Activated naive CD4-positive, alpha-beta T cell treated with anti-CD3 and anti-CD28 coated beads for 36 hours (primary cell): ENCODE measurements at places on chromosomes 7 and 10. TPM values are rescaled to one million over a fixed set of nuclear protein-coding genes. Genes with fewer than 3 reads are reported as not detected.
A peak's percentile ranks its signal among the peaks of the same experiment; 100 is the strongest.

- peaks cover 19% of the 10 kb centered on the region for H3K4me1 ChIP-seq
- no peaks in the 10 kb centered on the region for H3K27me3 ChIP-seq
- no peak overlapping the region for H3K4me3 ChIP-seq
- no peak for DNase-seq
- no peaks in the 10 kb centered on the region for H3K36me3 ChIP-seq
Observed at GRCh38 chr10:97827702-97828291, 21.8 kb upstream of the GOLGA7B start.

DNA sequence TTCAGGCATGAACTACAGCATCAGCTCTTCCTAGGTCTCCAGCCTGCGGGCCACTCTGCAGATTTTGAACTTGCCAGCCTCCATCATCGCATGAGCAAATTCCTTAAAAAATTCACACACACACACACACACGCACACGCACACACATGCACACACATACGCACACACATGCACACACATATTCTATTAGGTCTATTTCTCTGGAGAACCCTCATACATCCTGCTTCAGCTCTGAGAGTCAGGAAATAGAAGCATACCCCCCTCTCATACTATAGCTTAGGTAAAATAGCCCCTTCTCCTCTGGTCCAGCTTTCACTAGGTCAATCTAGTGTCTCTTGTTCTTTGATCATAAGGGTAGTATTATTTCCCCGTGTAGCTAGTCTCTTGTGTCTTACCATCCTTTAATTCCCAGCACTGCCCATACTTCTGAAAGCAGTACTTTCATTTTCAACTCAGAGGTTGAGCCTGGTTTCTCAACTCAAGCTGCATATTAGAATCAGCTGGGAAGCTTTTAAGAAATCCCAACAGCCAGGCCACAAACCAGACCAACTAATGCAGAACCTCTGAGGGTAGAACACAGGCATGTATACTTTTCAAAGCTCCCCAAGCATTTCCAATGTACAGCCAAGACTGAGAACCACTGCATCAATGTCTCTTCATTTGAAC lies 30.9 kb upstream of the ITGB8 start:
- no peaks in the 10 kb centered on the region for H3K36me3 ChIP-seq
- no peaks in the 10 kb centered on the region for H3K27me3 ChIP-seq
- no peaks in the 10 kb centered on the region for H3K4me1 ChIP-seq
- no peak overlapping the region for H3K4me3 ChIP-seq

- H3K27me3 ChIP-seq, result no peaks in the 10 kb centered on the region
- H3K4me3 ChIP-seq, result peak overlapping the region; percentile 85
- DNase-seq, result peak; percentile 42
- peak overlapping the region; percentile 96 for H3K27ac ChIP-seq
Observed at GRCh38 chr10:89414879-89415821, 782 bp downstream of the IFIT5 start.

HKDC1 gene
- total RNA-seq, result 1.5 TPM

DNA sequence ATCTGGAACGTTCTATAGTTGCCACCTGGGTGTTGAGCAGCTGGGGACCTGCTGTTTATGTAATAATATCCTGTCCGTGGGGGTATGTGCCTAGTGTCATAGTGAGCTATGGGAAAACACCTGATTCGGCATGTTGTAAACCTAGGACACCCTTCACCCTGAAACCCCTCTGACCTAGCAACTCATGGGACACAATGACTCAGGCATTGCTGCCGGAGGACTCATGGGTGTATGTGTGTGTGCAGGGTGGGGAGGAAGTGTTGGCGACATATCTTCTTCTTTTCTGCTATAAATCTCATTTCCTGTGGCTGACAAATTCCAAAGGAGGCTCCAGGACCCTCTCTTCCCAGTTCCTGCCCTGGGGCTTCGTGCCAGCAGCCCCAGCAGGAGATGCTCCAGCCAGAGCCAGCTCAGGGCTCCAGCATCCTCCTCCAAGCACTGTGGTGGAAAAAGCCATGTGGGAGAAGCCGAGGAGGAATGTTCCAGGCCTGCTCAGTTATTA lies 77.0 kb upstream of the PODXL start:
- H3K27me3 ChIP-seq, result peaks cover 6% of the 10 kb centered on the region
- no peaks in the 10 kb centered on the region for H3K4me1 ChIP-seq
- no peaks in the 10 kb centered on the region for H3K36me3 ChIP-seq

TRIM50 gene
- not detected for total RNA-seq

DNA sequence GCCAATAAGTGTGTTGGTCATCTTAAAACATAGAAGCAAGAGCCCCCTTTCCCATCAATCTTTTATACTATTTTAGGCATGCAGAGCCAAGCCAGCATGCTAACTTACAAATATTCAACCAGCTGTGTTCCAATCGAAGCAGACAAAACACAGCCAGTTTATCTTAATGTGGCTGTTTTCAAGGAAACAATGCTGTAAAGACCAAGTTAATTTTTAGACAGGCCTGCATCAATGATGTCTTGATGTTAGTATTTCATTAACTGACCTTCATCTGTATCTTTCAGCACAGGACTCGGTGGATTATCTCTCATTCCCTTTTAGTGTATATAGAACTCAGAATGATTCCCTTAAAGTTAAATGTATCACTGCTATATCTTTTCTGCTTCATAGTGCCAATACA lies 262.0 kb upstream of the ZWINT start:
- no peak overlapping the region for H3K4me3 ChIP-seq
- H3K27me3 ChIP-seq, result no peaks in the 10 kb centered on the region
- no peak overlapping the region for H3K27ac ChIP-seq
- DNase-seq, result no peak

GRCh38 chr10:114043532-114044246 lies at the start of gene ADRB1:
TSS of gene ADRB1 (plus strand) at chr10:114043866. CDS start at chr10:114044133, 267 bp downstream.
- no peaks in the 10 kb centered on the region for H3K36me3 ChIP-seq
- peak; percentile 53 for DNase-seq
- H3K4me3 ChIP-seq, result peak within 1 kb of the TSS; percentile 72
- no peak within 1 kb of the TSS for H3K27ac ChIP-seq

PAPOLB gene
- total RNA-seq, result not detected

CAMK2G gene
- 22.9 TPM for total RNA-seq

- H3K27ac ChIP-seq, result no peak overlapping the region
- H3K4me3 ChIP-seq, result no peak overlapping the region
- peaks cover 3% of the 10 kb centered on the region for H3K27me3 ChIP-seq
- H3K4me1 ChIP-seq, result no peaks in the 10 kb centered on the region
- no peak for DNase-seq
Observed at GRCh38 chr7:6210621-6211372, 61.6 kb downstream of the CYTH3 start.

- H3K27ac ChIP-seq, result no peak overlapping the region
- H3K36me3 ChIP-seq, result no peaks in the 10 kb centered on the region
- no peak overlapping the region for H3K4me3 ChIP-seq
- H3K4me1 ChIP-seq, result no peaks in the 10 kb centered on the region
- no peak for DNase-seq
Observed at GRCh38 chr7:46848944-46849343, 733.0 kb downstream of the TNS3 start.

DNA sequence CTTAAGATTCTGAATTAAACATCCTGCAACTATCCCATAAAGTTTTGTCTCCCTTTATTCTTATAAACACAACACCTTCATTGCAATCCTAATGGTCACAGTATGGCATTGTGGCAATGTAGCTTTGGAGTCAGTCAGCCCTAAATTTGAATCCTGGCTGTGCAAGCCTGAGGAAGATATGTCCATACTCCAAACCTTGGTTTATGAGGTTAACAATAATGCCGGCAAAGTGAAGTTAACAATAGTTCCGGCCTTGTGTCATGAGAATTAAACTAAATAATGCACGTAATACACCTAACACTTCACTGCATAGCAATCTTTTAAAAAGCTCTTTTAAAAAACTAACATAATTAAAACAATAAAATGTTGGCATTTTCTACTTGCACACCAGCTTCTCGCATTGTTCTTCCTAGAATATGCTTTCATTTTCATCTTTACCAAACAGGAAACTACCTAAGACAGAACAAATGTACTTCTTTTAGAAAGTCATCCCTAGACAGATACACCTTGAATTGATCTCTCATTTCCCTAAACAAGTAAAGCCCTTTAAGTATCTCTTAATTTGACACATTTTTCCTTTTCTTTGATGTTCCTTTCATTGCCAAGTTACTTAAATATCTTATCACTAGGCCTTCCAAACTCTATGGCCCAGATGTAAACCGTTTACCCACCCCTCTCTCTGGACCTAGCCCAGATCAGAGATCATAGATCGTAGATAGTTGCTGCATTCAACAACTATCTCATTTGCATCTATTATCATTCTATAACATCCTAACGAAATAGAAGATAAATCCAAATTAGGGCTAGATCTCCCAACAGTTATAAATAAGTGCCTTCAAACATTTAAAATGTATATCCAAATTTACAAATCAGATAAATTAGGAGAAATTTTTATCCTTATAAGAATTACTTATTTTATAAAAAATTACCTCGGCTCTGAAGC lies 66.7 kb downstream of the CREB3L2 start:
- peaks cover 44% of the 10 kb centered on the region for H3K4me1 ChIP-seq
- peak overlapping the region; percentile 76 for H3K27ac ChIP-seq
- H3K4me3 ChIP-seq, result peak overlapping the region; percentile 54
- DNase-seq, result no peak
- no peaks in the 10 kb centered on the region for H3K27me3 ChIP-seq

CRHR2 gene
- not detected for total RNA-seq

DNA sequence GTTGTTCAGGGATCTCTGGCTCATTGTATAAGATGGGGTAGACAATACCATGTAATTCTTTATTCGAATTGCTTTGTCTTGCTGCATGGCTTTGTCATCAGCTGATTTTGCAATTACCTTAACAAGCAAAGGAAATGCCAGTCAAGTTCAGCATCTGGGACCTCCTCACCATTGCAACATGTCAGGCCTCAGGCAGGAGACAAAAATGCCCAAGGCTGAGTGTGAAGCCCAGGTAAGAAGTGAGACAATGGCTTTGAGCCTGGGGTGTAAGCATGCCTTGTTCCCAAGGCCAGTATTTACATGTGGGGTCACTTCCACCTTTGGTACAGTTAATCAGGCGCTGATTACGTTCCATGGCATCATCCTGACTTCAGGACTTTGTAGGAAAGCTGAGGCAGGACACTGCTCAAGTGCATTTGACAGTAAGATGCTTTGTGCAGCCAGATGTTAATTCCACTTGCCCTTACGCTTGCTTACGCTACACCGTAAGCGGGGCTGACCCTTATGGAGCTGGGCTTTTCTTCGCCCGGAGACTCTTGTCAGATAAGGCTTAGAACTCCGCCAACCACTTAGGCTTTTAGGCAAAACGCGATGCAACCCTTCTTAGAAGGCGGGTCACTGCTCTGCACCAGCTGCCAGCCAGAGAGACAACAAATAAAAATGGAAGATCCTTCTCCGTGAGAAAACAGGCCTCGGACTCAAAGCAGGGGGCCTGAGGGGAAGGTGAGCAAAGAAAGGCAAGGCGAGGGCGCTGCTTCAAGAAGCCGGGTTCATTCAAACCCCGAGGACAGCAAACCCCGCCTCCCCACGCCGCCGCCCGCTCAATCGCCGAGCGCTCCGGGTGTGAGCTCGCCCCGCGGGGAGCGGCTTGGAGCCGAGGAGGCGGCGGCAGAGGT lies 1.3 kb upstream of the SP4 start:
- H3K27me3 ChIP-seq, result no peaks in the 10 kb centered on the region
- H3K4me1 ChIP-seq, result peaks cover 31% of the 10 kb centered on the region
- DNase-seq, result no peak
- peaks cover 11% of the 10 kb centered on the region for H3K36me3 ChIP-seq
- H3K4me3 ChIP-seq, result peak overlapping the region; percentile 98
- peak overlapping the region; percentile 51 for H3K27ac ChIP-seq

- no peak overlapping the region for H3K4me3 ChIP-seq
- H3K36me3 ChIP-seq, result peaks cover 4% of the 10 kb centered on the region
- no peak for DNase-seq
- H3K4me1 ChIP-seq, result peaks cover 11% of the 10 kb centered on the region
- no peak overlapping the region for H3K27ac ChIP-seq
Observed at GRCh38 chr7:1952169-1952760, 280.5 kb downstream of the MAD1L1 start.

DNA sequence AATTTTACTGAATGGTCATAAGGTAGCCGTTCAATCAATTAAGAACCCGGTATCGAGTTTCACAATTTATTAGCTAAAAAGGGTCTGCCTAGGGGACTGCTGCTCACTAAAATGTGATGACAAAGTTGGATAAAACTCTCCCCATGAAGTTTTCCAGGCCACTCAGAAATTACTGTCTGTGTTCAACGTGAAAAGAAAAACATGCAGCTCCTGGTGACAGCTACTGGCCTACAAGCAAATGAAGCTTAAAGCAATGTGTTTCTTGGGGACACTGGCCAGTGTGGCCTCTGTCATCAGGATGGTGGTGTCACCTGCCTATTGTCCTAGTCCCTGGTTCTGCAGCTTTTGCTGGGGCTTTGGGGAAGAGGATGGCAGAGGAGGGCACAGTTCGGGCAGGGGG lies 222.6 kb downstream of the WDR11 start:
- DNase-seq, result no peak
- H3K36me3 ChIP-seq, result no peaks in the 10 kb centered on the region
- no peak overlapping the region for H3K4me3 ChIP-seq
- H3K27ac ChIP-seq, result no peak overlapping the region
- no peaks in the 10 kb centered on the region for H3K4me1 ChIP-seq
- peaks cover under 1% of the 10 kb centered on the region for H3K27me3 ChIP-seq

GRCh38 chr10:55214608-55215007 lies 413.6 kb upstream of the PCDH15 start:
- no peak overlapping the region for H3K27ac ChIP-seq
- no peak for DNase-seq
- no peaks in the 10 kb centered on the region for H3K27me3 ChIP-seq
- no peaks in the 10 kb centered on the region for H3K4me1 ChIP-seq
- no peaks in the 10 kb centered on the region for H3K36me3 ChIP-seq

UNCX gene
- total RNA-seq, result not detected

DNA sequence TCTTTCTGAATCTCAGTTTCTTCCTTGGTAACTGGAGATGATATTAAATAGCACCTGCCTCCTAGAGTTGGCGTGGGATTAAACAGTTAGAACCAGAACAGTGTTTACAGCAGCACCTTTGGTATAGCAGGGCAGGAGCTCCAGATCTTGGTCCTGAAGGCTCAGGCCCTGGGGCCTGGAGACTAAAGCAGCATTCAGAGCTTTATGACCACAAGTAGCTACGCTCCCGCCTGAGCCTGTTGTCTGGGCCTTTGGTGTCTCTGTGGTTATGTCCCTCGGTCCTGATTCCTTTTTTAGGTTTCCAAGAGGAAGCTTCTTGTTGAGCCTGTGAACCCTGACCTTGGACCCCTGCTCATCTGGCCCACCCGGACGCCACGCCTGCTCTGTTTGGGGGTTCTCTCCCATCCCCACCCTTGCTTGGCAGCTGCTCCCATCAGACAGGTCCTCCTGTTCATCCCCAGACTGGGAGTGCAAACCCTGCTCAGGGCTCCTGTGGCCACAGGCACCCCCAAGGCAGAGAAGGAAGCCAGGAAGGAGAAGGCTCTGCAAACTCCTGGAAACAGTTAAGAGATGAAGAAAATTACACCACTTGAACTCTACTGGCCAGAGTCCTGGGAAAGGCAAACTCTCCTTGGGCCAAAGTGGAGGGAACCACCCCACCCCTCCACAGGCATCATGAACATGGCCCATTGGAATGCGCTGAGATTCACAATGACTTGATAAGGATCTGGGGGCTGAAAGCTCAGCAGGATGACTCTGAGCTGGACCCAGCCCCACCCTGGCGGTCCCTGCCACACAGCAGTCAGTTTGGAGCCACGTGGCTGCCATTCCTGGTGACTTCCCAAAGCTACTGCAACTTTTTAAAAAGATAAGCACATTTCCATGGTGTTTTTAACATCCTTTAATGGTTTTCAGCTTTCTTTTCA lies 50.1 kb upstream of the TMEM72 start:
- H3K27ac ChIP-seq, result no peak overlapping the region
- peaks cover 5% of the 10 kb centered on the region for H3K4me1 ChIP-seq
- no peak overlapping the region for H3K4me3 ChIP-seq
